ENCODE measurements at places on chromosomes 5 and 9.

GRCh38 chr9:112921549-112921948 lies 30.9 kb upstream of the SLC46A2 start:
- peak; percentile 80 for DNase-seq

DNA sequence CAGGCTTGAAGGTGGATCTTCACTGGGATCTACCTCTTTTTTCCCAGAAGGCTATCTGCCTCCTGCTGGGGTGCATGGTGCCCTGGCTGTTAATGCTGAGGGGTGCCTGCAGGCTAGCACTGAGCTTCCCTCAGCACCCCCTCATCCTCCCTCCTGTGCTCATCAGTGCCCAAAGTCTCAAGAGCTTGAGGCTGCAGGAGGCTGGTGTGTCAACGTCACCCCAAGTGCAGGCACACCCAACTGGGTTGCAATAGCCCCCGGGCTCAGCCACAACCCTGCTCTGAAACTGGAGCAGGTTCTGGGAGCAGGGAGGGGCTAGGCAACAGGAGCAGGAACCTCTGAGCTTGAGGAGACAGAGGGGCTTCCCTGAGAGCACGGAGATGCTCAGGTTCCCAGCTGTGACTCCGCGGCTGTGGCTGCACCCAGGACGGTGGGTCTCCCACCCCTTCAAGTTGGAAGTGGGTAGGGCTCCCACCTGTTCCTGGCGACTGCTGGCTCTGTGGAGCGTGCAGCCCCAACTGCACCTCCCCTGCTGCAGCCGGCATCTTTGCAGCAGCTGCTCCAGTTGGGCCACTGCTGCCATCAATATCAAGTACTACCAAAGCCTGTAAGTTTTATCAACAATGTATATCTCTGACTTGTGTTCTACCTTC lies 1266.6 kb upstream of the C9orf72 start:
- no peak for DNase-seq

DNA sequence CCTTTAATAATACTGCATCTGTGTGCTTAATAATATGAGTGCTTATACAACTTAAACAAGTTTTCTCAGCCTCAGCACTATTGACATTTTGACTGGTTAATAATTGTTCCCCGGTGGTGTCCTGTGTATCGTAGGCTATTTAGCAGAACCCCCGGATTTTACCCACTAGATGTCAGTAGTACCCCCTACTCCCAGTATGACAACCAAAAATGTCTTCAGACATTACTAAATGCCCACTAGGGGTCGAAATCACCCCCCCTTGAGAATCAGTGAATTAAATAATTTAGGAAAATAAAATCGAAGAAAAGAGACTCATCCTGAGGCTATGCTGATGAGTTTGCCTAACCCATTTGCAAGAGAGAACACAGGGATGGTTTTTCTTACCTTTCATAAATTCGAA lies 166.3 kb downstream of the ATP10B start:
- peak; percentile 47 for DNase-seq

DNA sequence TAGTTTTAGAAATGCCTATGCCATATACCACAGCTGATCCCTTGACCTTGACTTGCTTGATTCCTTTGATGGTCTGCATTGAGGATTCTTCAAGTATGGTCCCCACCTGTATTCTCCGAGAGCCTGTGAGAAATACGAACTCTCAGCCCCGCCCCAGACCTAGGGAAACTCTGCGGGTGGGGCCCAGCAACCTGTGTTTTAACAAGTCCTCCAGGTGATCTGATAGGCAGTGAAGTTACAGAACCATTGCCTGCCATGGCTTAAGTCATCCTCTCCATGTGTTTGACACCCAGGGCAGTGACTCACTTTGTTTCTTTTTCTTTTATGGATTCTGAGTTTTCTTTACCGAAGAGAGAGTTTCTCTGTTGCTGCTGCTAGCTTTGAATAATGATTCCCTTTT lies 18.5 kb downstream of the FRMPD1 start:
- DNase-seq: no peak

- no peak for DNase-seq
Observed at GRCh38 chr9:105258225-105258737, 13.8 kb downstream of the SLC44A1 start.

- no peak for DNase-seq
Observed at GRCh38 chr9:127503379-127503921, 52.1 kb downstream of the LRSAM1 start.

DNA sequence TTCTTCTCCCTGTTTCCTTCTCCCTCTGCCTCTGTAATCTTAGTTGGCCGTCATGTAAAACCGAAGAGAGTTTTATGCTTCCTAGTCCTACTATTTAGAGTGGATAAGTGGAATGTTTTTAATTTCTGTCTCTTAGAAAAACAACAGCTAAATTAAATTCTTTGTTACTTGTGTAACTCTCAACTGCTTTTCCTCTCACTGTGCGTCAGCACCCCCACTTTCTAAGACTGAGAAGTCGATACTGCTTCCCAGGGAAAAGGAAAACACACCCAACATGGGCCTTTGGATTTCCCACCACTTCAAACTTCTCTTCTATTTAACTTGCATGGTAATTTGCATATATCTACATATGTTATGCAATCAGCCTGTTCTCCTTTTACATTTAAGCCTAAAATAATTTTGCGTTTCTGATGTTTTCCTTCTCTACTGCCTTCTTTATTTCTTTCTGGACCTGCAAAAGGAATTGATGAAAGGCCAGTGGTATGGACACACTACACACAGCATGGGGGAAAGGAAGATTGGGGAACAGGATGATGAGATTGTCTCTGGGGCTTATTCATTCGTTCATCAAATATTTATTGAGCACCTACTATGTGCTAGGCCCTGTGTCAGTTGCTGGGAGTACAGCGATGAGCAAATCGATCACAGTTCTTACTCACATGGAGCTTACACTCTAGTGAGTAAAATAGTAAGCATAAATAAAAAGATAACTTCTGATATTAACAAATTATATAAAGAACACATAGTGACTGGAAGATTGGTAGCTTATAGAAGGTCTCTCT lies 52.5 kb upstream of the CTNNA1 start:
- no peak for DNase-seq

- DNase-seq: no peak
Observed at GRCh38 chr9:69295872-69296552, 29.0 kb upstream of the ENTREP1 start.

- no peak for DNase-seq
Observed at GRCh38 chr5:51479840-51480239, 96.6 kb downstream of the ISL1 start.
